IPS DF 6.9 (cell line): ENCODE measurements at places on chromosomes 3 and 15.

DNA sequence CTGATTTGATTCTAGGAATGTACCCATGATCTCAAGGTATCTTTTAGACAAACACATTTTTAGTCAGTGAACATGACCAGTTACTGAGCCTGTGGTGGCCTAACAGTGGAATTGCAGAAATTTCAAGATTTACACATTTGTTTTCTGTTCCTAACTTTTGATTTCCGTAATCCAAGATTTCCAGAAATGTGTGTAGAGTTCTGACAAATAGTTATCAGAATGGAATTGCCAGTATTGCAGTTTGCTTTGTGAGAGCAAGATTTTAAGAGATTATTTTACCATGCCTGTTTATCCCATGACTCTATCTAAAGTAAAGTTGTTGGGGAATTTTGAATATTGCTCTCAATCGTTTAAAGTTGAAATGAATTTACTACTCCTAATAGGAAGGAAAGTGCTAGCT, 11.7 kb upstream of the UTS2B start:
- DNase-seq: no peak

DNA sequence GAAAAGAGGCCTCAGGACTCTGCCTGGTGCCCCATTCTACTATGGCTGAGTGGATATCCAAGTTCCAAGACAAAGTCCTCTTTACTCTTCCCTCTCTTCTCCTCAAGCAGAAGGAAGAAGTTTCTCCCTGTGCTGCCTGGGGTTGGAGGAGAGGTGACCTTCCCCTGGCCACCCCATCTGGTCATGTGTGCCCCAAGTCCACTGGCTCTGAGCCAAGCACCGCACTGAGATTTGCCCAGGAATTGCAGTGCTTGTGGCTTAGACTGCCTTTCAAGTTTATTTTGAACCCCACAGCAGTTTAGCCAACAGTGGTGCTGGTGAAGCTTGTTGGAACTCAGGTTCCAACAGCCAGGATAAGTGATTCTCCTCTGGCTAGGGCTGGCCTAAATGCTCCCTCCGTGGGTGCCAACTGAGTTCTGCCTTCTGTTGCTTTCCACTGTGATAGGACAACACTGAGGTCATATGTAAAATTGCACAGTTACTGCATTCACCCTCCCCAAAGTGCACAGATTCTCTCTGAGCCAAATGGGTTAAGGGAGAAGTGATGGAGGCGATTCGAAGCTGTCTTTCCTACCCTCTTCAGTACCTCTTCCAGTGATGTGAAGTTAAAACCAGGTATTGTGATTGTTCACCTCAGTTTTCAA, 69.9 kb downstream of the TMCO5A start:
- no peak for DNase-seq

DNA sequence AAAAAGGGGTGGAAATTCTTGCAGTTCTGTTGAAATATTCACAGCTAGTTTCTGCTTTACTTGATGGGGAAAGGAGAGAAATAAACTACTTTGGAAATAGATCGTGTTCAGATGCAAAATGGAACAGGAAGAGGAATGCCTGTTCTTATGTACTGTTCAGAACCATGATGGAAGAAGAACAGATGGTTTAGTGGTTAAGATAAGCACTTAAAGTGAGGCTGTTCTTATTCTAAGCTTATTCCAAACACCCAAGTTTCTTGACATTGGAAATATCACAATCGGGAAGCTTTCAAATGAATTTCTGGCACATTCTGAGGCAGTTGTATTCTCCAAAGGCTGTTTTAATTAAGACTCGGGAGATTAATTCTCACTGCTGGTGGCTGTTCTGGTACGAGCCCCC, 228.5 kb downstream of the LSAMP start:
- DNase-seq: no peak

DNA sequence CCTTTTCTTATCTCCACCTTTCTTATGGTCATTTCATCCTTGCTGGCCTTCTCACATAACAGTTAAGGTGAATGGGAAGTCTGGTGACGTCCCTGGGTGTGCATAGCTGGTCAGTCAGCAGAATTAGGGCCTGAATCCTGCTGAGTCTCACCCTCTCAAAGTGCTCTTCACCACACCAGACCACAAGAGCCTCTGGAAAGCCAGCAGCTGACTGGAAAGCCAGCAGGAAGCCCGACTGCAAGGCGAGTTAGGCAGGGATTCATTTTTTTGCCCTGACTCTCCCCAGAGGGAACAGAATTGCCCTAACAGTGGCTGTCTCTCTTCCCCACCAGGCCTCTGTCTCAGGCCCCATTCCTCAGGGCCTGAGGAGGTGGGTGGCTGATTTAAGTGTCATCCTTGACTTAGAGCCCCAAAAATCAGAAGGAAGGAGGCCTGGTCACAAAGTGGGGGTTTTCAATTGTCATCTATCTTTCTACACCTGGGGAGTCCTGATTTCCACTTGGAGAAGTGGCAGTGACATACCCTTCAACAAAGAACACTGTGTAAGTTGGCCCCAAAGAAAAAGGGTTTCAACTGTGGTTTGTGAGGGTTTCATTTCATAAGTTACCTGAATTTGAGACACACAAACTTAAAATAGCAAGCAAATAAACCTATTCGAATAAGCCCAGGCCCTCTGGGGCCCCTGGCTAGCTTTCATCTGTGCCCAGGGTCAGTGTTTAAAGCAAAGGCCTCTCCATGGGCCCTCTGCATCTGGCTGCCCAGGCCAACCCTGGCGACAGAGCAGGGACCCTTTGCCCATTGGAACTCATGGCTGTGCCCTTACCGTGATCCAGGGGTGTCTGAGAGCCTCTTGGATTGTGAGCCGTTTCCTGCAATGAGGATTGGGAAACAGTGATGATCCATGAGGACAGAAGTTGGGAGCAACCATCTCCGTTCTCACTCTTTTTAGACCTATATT, 90.5 kb upstream of the HERC1 start:
- no peak for DNase-seq

DNA sequence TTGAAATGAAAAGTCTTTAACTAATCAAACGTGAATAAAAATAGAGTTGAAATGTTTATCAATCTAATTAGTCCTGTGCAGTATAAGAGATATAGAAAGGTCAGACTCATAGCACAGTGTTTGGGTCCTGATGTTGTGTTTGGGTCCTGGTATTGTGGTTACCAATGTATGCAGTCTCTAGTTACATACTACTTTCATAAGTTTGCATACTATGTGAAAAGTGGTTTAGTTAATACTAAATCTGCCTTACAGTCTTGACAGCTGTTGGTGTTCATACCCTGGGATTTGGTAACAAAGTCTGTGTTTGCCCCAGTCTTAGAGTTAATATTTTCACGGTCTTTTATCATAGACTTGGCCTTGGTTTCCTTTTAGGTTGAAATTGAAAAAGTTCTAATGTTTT, 41.7 kb downstream of the KIF15 start:
- DNase-seq: no peak

- no peak for DNase-seq
Observed at GRCh38 chr3:11736136-11736833, 92.6 kb upstream of the VGLL4 start.

DNA sequence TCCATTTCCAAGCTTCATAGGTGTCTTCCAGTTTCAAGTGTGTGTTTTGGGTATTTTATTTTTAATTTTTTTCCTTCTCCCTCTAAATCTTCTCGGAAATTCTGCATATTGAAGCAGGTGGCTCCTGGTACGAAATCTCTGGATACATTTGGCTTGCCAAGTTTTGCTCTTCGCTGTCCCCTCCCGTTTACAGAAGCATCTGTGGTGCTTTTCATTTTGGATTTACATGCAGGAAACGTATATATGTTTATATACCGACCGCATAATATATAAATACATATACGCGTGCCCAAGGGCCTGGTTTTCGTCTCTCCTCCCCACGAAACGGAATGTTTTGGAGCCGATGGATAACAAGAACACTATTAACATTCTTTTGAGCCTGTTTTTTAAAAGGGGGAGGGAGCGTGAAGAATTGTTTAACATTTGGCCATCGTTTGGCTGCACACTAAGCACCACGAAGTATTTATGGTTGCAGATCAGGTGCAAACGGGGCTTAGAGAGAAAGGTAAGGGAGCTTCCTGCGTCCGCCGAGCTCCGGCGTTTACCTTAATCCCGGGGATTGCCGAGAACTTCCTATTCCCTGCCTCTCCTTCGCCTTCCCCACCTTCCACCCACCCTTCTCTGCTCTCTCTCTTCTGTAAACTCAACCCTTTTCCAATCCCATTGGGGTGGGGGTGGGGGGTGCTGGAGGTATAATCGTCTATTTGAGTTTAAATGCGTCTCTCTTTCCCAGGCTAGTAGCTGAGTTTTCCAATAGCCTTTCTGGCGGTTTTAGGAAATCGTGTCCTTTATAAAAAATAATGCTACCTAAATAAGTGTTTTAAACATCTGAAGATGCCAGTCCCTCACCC, 1.1 kb upstream of the NLGN1 start:
- no peak for DNase-seq

DNA sequence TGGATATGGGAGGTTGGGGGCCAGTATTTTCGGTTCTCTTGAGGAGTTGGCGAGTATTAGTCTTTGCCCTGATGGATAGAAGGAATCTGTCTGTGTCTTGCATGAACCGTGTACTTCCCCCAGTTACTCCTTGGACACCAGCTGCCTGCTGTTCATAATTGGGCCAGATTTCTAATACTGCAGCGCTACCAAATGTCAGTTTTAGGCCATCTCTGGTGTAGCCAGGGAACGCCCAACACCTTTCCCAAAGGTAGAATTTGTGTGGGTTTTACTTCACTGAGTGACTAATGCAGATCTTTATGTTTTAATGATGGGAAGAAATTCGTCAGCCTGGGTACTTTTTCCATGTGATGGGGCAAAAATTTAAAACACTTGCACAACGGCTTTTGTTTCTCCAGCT, 18.4 kb downstream of the FLNB start:
- DNase-seq: no peak

- DNase-seq: no peak
Observed at GRCh38 chr15:95277266-95277665, 1045.9 kb downstream of the MCTP2 start.

- no peak for DNase-seq
Observed at GRCh38 chr3:36876181-36876936, 68.5 kb downstream of the TRANK1 start.

- no peak for DNase-seq
Observed at GRCh38 chr3:125163739-125164601, 48.6 kb downstream of the SLC12A8 start.

- DNase-seq: no peak
Observed at GRCh38 chr3:188468196-188468595, 314.2 kb downstream of the LPP start.

GRCh38 chr3:82796765-82797164, 1035.3 kb upstream of the GBE1 start:
- no peak for DNase-seq

GRCh38 chr3:183378008-183378407, 50.4 kb downstream of the MCF2L2 start:
- DNase-seq: no peak

- no peak for DNase-seq
Observed at GRCh38 chr3:184275961-184276910, at the start of gene ECE2. ECE2 (plus strand) TSS chr3:184276022; CDS start chr3:184276154, 132 bp downstream.

DNA sequence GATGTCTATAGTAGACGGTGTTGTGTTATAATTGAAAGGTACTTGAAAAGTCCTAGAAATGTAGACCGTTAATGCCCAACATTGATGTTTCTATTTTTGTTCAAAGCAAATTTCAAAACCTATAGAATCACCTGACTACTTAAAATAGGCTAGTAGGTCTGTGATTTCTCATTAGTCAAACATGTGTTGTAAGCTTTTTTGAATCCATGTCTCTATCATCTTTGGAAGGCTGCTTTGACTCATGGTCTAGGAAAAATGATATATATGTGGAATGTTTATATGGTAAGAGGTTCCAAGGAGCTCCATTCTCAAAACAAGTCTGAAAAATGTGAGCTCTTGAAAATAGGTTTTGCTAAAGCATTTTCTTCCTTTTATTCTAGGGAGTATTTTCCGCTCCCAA, 375.3 kb downstream of the LPP start:
- DNase-seq: no peak

GRCh38 chr15:96766366-96766765, 435.9 kb downstream of the NR2F2 start:
- DNase-seq: no peak
